ENCODE measurements at places on chromosomes 1 and 21. TPM values are rescaled to one million over a fixed set of nuclear protein-coding genes. Genes with fewer than 3 reads are reported as not detected.

The RAB3B gene
- total RNA-seq, result 3.2 TPM

DNA sequence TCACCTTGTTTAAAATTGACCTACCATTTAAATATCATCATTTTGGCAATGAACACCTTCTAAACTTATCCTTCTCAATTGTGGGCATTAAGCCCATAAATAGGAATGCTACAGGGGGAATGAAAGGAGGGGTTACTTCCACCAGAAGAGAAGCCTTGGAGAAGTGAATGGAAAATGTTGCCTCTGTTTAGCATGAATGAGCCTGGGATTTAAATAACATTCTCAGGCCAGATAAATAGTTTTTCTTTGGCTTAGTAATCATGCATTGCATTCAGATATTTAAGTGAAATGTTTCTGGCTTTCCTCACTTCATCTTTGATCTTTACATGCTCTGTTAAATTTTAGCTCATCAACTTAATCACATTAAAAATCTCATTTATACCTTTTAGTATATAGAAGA lies 284.3 kb upstream of the FMN2 start:
- no peak for DNase-seq

The REG4 gene
- total RNA-seq, result 35.7 TPM

DNA sequence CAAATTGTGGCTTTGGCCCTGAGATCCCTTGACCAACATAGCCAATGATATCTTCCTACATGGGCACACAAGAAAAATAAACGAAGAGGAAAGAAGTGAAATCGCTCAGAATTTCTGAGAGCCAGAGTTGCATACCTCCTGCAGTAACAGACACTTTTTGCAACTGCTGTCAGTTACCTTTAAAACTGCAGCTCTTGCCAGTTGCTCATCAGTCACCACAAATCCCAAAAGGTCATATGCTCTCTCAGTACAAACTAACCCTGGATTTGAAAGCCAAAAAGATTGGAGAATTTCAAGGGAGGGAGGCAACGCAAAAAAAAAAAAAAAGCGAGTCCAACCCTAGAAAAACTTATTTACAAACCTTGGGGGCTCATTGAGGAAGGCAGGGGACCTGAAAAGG lies 47.2 kb upstream of the DNAH14 start:
- DNase-seq, result no peak

GRCh38 chr1:202562444-202563060 lies 147.7 kb downstream of the SYT2 start:
- no peak for DNase-seq

DNA sequence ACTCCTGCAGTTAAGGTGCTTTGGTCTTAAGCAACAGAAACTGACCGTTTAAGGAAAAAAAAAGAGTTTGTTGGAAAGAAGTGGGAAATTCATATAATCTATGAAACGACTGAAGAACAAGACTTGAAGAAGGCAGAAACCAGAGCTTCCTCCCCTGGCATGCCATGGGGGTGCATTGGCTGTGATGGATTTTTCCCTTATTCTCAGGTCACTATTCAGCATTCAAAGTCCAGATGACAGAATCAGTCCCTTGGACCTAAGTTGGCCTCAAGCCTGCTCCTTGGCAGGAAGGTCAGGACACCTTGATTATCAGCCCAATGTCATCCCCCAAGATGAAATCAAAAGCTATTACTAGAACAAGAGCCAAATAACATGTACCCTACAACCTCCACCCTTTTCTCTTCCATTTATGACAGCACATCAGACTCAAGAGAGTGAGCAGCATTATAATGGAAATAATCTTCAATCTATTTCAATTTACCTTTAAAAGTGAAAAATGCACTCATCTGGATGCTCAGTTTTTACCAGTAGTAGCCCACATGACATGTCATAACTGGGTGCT lies 15.8 kb upstream of the TMEM9 start:
- DNase-seq, result no peak

Data from left colon (tissue), 2 donors.